Stimulated activated CD4-positive, alpha-beta T cell treated with anti-CD3 and anti-CD28 coated beads, Interleukin-15, amount 100 ng/mL, for 24 hours (primary cell): ENCODE measurements at places on chromosomes 2 and 18.

- no peak for DNase-seq
These were observed 552.3 kb upstream of the SETBP1 start for GRCh38 chr18:44128365-44128764.

DNA sequence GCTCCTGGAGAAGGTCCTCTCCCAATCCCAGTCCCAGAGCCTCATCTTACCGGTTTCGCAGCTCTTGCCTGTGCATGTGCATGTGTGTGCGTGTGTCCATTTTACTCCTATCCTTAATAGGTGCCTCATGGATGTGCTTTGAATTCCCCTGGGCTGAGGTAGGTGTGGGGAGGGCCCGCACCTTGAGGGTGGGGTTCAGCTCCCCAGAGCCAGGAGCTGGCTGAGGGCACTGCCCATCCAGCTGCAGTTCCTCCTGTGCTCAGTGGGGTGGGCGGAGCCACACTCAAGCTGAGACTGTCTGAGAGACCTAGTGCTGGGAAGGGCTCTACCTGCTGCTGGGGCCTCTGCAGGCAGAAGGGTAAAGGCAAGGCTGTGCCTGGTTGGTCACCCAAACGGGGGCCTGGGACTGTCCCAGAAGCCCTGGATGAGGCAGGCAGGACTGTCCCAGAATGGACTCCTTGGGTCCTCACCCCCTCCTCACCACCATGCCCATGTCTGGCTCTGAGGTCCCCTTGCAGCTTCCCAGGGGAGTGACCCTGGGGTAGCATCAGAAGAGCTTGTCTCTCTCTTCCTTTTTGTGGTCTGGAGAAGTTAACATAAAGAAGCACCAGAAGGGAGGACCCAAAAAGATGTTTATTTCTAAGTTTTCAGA lies 8.9 kb downstream of the GDF7 start:
- no peak for DNase-seq

DNA sequence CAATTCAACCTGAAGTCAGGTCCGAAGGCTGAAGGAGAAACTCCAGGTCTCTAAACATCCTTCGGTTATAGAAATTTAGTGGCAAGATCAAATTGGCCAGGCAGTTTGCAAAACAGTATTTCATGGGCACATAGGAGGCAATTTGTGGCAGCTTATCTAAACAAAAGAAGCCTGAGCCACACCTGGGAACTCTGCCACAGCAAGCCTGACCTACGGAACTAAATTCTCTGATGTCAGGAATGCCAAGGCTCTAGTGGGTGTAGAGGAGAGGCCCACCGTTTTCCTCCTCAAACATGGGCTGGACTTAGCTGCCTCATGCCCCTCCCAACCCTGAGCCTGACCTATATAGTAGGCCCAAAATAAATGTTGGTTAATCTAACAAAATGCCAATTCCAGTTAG lies 16.0 kb downstream of the SATB2 start:
- DNase-seq, result no peak

GRCh38 chr18:77749089-77749488 lies 499.4 kb downstream of the GALR1 start:
- DNase-seq, result peak; percentile 21

DNA sequence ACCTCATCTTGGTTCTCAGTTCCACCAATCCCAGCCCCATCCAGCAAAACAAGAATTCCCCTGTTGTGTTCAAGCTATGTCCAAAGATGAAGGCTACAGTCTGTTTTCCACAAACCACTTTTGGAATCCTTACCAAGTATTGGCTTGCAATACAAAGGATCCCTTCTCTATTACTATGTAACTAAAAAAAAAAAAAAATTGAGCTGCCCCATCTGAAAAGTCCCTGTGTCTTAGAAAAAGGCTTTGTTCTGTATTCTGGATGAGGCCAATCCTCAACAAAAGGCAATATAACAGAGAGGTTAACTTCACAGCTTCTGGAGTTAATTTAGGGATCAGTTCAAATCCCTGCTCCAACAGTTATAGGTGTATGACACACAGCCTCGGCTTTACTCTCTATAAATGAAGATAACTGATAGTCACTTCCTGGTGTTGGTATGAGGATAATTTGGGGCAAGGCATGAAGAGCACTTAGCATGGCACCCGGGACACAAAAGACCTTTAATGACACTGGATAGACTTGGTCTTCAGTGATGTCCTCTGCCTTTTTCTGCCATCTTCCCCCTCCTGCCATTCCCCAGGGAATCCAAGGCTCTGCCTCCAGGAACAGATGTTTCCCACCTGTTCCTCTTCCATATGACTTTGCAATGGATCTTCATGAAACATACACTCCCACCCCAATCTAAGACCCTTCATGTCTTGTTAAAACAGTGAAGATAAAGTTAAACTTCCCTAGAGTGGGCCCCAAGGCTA lies 61.2 kb upstream of the ATL2 start:
- no peak for DNase-seq
